Lung microvascular endothelial cell (primary cell): ENCODE measurements at places on chromosomes 4 and X. TPM values are rescaled to one million over a fixed set of nuclear protein-coding genes. Genes with fewer than 3 reads are reported as not detected.

- no peak for DNase-seq
Observed at GRCh38 chr4:123405267-123405865, 8.8 kb downstream of the SPRY1 start.

DNA sequence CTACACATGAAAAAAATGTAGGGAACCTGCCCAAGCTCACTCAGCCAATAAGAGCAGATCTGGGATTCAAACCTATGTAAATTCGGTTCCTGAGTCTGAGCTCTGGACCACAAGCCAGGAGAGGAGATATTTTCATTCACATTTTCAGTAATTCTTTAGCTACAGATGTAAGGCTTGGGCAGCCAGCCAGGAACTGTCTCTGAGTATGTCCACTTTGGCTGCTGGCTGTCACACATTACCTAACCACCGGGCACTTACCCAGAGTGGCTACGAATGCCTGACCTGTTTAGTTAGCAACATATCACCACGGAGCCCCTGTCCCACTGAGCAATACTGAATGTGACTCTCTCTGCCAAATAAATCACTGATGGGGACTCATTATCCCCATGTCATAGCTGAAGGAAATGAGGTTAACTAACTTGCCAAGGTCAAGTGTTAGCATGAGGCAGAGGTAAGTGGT is 15.3 kb downstream of the USP46 start:
- DNase-seq, result peak; percentile 83

DNA sequence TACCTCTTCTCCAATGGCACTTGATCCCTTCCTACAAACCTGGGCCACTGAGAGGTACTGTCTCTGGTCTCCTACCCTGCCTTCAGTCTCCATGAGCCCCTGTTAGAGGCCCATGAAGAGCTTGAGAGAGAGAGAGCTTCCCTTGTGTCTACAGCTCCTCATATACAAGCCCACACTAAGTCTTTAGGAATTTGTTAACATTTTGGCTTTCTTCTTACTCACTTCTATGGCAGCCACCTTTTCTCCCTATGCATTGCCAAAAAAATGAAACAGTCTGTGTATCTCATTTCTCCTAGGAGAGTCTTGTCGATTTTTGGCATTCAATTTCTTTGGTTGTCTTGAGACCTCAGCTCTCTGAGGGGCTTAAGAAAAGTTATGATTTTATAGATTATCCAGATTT is 90.9 kb upstream of the LNX1 start:
- DNase-seq, result no peak

CORIN gene
- total RNA-seq, result under 0.01 TPM in 2 replicates

DNA sequence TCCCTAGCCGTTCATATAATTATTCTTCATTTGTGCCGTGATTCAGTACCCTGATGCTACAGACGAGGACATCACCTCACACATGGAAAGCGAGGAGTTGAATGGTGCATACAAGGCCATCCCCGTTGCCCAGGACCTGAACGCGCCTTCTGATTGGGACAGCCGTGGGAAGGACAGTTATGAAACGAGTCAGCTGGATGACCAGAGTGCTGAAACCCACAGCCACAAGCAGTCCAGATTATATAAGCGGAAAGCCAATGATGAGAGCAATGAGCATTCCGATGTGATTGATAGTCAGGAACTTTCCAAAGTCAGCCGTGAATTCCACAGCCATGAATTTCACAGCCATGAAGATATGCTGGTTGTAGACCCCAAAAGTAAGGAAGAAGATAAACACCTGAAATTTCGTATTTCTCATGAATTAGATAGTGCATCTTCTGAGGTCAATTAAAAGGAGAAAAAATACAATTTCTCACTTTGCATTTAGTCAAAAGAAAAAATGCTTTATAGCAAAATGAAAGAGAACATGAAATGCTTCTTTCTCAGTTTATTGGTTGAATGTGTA is 7.0 kb downstream of the SPP1 start:
- DNase-seq, result no peak
